ENCODE measurements at places on chromosomes 3 and 15. TPM values are rescaled to one million over a fixed set of nuclear protein-coding genes. Genes with fewer than 3 reads are reported as not detected.

DNA sequence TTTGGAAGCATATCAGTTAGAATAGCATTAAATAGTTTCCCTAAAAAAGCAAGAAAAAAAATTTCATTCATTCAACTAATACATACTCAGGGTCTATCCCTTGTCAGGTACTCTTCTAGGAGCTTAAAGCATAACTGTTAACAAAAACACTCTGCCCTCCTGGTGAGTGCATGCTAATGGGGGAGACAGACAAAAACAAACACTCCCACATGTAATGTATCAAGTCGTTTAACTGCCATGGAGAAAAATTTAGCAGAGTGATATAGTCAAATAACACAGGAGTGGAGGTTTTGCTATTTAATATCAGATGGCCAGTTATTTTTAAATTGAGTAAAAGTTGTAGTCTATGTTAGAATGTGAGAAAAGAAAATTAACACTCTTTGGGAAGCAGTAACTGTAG lies 254.5 kb upstream of the RARB start:
- no peak overlapping the region for H3K27ac ChIP-seq
- H3K27me3 ChIP-seq, result no peaks in the 10 kb centered on the region
- H3K4me3 ChIP-seq, result no peak overlapping the region
- H3K4me1 ChIP-seq, result no peaks in the 10 kb centered on the region
- DNase-seq, result no peak

OSBPL10 gene
- total RNA-seq, result 10.3 TPM

ATP1B3 gene
- 84.3 TPM for total RNA-seq

CELF6 gene
- 0.10 TPM for total RNA-seq

DLEC1 gene
- not detected for total RNA-seq

- H3K4me1 ChIP-seq, result peaks cover 87% of the 10 kb centered on the region
- no peaks in the 10 kb centered on the region for H3K36me3 ChIP-seq
- DNase-seq, result no peak
- no peak overlapping the region for H3K4me3 ChIP-seq
- peak overlapping the region; percentile 68 for H3K27ac ChIP-seq
Observed at GRCh38 chr15:85031086-85031943, 49.7 kb downstream of the PDE8A start.

GRCh38 chr15:80609512-80609946 lies 85.6 kb upstream of the ABHD17C start:
- peaks cover 38% of the 10 kb centered on the region for H3K27me3 ChIP-seq
- no peak overlapping the region for H3K4me3 ChIP-seq
- no peaks in the 10 kb centered on the region for H3K4me1 ChIP-seq
- H3K36me3 ChIP-seq, result no peaks in the 10 kb centered on the region
- DNase-seq, result no peak

- DNase-seq, result no peak
- no peaks in the 10 kb centered on the region for H3K27me3 ChIP-seq
- H3K4me1 ChIP-seq, result peaks cover 61% of the 10 kb centered on the region
- H3K27ac ChIP-seq, result peak overlapping the region; percentile 13
Observed at GRCh38 chr15:52566889-52567288, 1.9 kb downstream of the ARPP19 start.

GRCh38 chr3:62727536-62727935 lies 147.7 kb downstream of the CADPS start:
- no peak overlapping the region for H3K27ac ChIP-seq
- DNase-seq, result no peak
- no peaks in the 10 kb centered on the region for H3K36me3 ChIP-seq
- peaks cover 14% of the 10 kb centered on the region for H3K4me1 ChIP-seq
- no peak overlapping the region for H3K4me3 ChIP-seq

ABHD17C gene
- total RNA-seq, result 2.9 TPM

IMPG2 gene
- total RNA-seq, result 0.02 TPM

ANKRD63 gene
- total RNA-seq, result not detected

GRCh38 chr3:38114052-38114874 lies 22.7 kb downstream of the ACAA1 start:
- no peak overlapping the region for H3K27ac ChIP-seq
- H3K36me3 ChIP-seq, result no peaks in the 10 kb centered on the region
- no peak for DNase-seq
- no peak overlapping the region for H3K4me3 ChIP-seq
- H3K27me3 ChIP-seq, result peaks cover 5% of the 10 kb centered on the region

DNA sequence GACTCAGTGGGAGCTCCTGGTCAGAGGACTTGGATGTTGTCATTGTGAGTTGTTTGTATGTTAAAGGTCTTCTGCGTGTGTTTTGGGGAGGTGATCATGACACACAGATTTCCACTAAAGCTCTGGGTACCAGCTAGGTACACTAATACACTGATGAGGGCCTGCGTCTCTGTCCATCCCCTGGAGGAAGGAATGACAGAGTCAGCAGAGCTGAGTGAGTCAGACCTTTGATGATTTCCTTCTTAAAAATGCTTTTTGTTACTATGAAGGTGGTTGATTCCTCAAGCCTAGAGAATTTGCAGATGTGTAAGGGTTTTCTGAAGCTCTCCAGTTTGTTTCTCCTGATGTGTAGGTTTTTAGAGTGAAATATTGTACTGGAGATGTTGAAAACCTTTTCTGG lies 424.1 kb upstream of the TPM1 start:
- no peak overlapping the region for H3K27ac ChIP-seq
- no peak overlapping the region for H3K4me3 ChIP-seq
- H3K4me1 ChIP-seq, result no peaks in the 10 kb centered on the region
- no peaks in the 10 kb centered on the region for H3K36me3 ChIP-seq
- H3K27me3 ChIP-seq, result no peaks in the 10 kb centered on the region
- DNase-seq, result no peak

DNA sequence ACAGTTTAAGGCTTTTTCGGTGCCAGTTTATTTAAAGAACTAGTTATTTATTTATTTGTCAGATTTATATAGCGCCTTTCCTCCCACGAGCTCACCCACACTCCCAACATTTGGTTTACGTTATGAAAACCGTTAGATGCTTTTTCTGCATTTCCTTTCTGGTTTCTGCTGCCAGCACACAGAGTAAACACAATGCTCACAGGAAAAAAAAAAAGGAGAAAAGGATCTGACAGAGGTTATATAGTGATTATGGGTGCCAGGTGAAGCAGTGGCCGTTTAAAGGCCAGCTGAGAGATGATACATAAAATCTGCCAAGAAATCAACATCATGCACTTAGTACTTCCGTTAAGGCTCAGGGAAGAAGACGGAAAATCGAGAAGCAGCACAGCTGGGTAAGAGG lies 37.9 kb downstream of the ETV5 start:
- H3K36me3 ChIP-seq, result peaks cover 3% of the 10 kb centered on the region
- H3K27me3 ChIP-seq, result no peaks in the 10 kb centered on the region
- no peak overlapping the region for H3K4me3 ChIP-seq
- DNase-seq, result no peak
- peak overlapping the region; percentile 45 for H3K27ac ChIP-seq
- peaks cover 27% of the 10 kb centered on the region for H3K4me1 ChIP-seq

DNA sequence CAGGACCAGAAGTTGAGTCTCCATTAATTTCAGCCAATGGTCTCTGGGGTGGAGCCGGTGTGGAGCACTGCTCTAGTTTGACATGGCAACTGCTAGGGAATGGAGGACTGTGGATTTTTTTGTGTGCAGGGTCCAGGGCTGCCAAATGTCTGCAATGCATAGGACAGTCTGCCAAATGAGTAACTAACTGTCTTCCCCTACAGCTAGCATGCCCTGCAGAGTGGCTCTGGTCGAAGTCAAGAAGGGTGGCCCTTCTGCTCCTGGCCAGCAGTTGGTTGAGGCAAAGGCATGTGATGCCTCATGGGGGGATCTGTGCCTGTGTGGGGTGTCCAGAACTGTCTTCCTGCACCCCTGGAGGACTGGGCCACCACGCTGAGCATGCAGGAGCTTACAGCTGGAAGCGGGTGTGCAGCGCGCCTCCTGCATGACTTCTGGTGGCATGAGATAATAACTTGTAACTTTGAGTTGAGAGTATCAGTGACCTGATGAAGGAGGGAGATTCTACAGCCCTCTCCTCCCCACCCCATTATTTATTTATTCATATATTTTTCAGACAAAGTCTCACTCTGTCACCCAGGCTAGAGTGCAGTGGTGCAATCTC lies 4.6 kb downstream of the TPRA1 start:
- H3K4me1 ChIP-seq, result peaks cover 23% of the 10 kb centered on the region
- no peak overlapping the region for H3K4me3 ChIP-seq
- no peak for DNase-seq
- H3K27ac ChIP-seq, result no peak overlapping the region
- H3K36me3 ChIP-seq, result 0 out of 3 replicates have a peak, but pooled peaks cover 10% of the 10 kb centered on the region

GP9 gene
- total RNA-seq, result not detected

GABRB3 gene
- not detected for total RNA-seq

- no peaks in the 10 kb centered on the region for H3K4me1 ChIP-seq
- no peak overlapping the region for H3K4me3 ChIP-seq
- no peaks in the 10 kb centered on the region for H3K27me3 ChIP-seq
- H3K27ac ChIP-seq, result no peak overlapping the region
- DNase-seq, result no peak
Observed at GRCh38 chr3:167162083-167162482, 218.0 kb downstream of the ZBBX start.

DNA sequence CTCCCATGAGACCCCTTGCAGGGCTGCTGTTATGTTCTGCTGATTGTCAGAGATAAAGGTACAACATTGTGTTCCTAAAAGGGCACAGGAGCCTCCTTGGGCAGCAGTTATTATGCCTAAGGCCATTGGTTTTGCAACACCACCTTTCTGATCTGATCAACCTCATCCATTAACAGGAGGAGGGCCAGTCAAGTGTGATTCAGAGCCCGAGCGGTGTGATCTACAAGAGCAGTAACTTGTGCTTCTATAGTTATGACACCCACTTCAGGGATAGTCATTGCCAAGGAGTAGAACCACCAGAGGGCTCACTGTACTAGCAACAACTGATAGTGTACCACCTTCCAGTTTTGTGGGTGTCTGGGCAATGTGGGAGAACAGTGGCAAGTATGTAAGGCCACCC lies 1457.9 kb upstream of the CADM2 start:
- H3K4me1 ChIP-seq, result peaks cover 11% of the 10 kb centered on the region
- H3K36me3 ChIP-seq, result no peaks in the 10 kb centered on the region
- H3K27ac ChIP-seq, result no peak overlapping the region
- H3K4me3 ChIP-seq, result no peak overlapping the region

P2RY1 gene
- total RNA-seq, result not detected

DNA sequence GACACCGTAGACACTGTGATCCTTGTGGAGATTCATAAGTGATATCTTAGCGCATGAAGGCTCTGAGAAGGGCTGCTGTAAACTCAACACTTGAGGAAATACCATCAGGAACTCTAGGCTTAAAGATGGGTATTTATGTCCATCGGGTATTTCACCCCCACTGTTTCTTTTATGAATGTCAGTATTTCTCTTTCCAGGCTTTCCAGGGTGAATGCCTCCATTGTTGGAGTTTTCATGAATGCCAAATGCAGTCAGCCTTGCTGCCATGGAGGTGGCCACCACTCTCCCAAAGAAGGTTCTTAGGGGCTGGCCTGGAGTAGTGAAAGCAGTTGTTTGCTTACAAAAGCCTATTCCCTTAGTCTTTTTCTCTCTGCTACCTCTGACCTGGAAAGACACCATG lies 259.2 kb downstream of the SLCO3A1 start:
- no peak overlapping the region for H3K4me3 ChIP-seq
- H3K27me3 ChIP-seq, result peaks cover 28% of the 10 kb centered on the region
- no peak overlapping the region for H3K27ac ChIP-seq
- no peak for DNase-seq
- H3K4me1 ChIP-seq, result no peaks in the 10 kb centered on the region
- no peaks in the 10 kb centered on the region for H3K36me3 ChIP-seq

- no peaks in the 10 kb centered on the region for H3K36me3 ChIP-seq
- no peak for DNase-seq
- H3K4me3 ChIP-seq, result no peak overlapping the region
- no peak overlapping the region for H3K27ac ChIP-seq
- H3K27me3 ChIP-seq, result no peaks in the 10 kb centered on the region
Observed at GRCh38 chr3:174035328-174035886, 637.9 kb downstream of the NLGN1 start.

- no peak overlapping the region for H3K4me3 ChIP-seq
- H3K36me3 ChIP-seq, result no peaks in the 10 kb centered on the region
- peaks cover 49% of the 10 kb centered on the region for H3K4me1 ChIP-seq
- H3K27me3 ChIP-seq, result no peaks in the 10 kb centered on the region
- no peak overlapping the region for H3K27ac ChIP-seq
Observed at GRCh38 chr3:30501526-30501925, 104.9 kb upstream of the TGFBR2 start.

DNA sequence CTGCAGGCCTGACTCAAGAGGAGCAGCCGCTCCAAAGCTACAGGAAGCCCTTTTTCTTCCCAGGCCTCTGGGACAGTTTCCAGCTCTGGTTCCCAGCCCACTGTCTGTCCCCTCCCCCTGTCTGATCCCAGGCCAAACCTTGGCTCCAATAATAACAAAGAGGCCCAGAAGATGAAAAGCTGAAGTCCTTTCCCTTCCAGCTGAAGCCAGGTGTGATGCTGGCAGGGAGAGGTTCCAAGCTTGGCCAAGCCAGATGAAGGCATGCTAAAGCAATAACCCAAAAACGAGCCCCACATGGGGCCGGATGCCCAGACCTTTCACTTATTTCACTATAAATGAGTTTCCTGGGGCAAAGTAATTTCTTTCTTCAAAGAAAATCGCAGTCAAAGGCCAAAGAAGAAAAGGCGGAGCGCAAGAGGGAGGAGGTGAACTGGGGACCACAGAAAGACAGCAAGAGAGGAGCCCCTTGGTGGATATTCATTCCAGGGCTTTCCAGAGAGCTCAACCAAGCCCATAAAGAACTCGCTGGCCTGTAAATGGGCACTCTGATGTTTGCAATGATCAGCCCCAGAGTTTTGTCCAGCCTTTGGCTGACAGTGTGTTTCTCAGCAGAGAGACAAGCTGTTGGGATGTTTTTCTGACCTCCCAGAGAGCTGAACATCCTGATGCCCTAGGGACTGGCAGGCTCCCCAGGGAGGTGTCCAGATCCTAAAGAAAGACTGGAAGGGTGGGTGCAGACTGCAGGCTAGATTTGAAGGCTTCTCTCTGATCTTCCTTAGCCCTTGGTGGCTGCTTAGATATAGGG lies 157.6 kb downstream of the UACA start:
- H3K36me3 ChIP-seq, result no peaks in the 10 kb centered on the region
- H3K4me3 ChIP-seq, result no peak overlapping the region
- peaks cover 24% of the 10 kb centered on the region for H3K4me1 ChIP-seq
- DNase-seq, result peak; percentile 42
- H3K27me3 ChIP-seq, result peaks cover 16% of the 10 kb centered on the region

THAP10 gene
- 0.66 TPM for total RNA-seq

TRH gene
- total RNA-seq, result not detected

FAH gene
- 94.1 TPM for total RNA-seq

- peaks cover 29% of the 10 kb centered on the region for H3K4me1 ChIP-seq
- H3K27me3 ChIP-seq, result no peaks in the 10 kb centered on the region
- H3K36me3 ChIP-seq, result no peaks in the 10 kb centered on the region
- peak overlapping the region; percentile 85 for H3K4me3 ChIP-seq
- H3K27ac ChIP-seq, result peak overlapping the region; percentile 97
- no peak for DNase-seq
Observed at GRCh38 chr15:41492597-41493204, 973 bp upstream of the ITPKA start.

DNA sequence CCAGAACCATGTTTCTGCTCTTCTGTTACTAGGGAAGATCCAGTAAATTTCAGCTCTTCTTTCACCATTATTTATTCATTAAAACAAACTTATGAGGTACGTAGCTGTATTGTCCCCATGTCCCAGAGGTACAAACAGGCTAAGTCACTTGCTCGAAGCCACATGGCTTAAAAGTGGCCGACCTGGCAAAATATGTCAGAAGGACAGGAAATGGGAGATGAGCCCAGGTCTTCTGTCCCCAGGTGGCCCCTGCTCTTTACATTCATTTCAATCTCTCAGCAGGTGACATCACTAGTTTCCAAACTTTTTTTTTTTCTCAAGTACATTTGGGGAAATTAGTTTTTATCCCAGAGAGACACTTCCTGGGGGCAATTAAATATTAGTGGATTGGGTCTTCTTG lies 34.1 kb upstream of the LPP start:
- H3K4me3 ChIP-seq, result no peak overlapping the region
- peaks cover 54% of the 10 kb centered on the region for H3K4me1 ChIP-seq
- H3K27ac ChIP-seq, result no peak overlapping the region
- DNase-seq, result no peak
- H3K36me3 ChIP-seq, result no peaks in the 10 kb centered on the region

SLC27A2 gene
- 12.3 TPM for total RNA-seq

Data from HepG2 (cell line).